NCI-H345 (cell line): ENCODE measurements at places on chromosomes 12 and 14.

DNA sequence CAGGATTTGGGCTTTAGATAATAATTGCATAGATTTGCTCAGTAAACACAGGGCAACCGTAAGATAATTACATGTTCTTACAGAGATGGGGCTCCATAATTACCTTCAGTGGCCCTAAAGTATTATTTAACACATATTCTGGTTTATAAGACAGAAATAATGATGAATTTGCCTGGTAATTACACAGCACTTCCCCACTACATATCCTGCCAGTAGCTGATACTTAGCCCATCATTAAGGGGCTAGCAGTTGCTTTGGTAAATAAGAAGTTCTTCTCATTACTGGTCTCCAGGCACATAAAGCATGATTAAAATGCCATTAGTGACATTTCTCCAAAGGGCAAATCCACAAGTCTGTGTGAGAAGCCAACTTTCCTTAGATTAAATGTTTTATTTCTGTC is 158.7 kb downstream of the NUAK1 start:
- DNase-seq, result no peak

GRCh38 chr12:41108032-41108431 is 80.1 kb upstream of the PDZRN4 start:
- no peak for DNase-seq

DNA sequence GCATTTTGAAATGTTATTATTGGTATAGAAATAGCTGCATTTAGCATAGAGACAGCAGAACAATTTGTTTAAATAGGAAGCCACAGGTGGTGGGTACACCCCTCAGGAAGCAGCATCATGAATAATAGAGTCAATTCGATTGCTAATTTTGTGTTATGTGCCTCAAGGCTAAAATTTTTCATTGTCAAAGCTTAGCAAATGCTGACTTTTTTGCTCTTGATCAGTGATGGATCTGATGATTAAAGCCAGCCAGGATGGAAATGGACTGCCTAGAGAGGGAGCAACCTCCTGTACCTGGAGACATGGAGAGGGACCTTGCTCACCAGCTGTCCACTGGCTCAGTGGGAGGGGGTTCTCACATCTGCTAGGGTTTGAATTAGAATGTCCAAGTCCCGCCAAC is 4.5 kb upstream of the KRT8 start:
- no peak for DNase-seq

DNA sequence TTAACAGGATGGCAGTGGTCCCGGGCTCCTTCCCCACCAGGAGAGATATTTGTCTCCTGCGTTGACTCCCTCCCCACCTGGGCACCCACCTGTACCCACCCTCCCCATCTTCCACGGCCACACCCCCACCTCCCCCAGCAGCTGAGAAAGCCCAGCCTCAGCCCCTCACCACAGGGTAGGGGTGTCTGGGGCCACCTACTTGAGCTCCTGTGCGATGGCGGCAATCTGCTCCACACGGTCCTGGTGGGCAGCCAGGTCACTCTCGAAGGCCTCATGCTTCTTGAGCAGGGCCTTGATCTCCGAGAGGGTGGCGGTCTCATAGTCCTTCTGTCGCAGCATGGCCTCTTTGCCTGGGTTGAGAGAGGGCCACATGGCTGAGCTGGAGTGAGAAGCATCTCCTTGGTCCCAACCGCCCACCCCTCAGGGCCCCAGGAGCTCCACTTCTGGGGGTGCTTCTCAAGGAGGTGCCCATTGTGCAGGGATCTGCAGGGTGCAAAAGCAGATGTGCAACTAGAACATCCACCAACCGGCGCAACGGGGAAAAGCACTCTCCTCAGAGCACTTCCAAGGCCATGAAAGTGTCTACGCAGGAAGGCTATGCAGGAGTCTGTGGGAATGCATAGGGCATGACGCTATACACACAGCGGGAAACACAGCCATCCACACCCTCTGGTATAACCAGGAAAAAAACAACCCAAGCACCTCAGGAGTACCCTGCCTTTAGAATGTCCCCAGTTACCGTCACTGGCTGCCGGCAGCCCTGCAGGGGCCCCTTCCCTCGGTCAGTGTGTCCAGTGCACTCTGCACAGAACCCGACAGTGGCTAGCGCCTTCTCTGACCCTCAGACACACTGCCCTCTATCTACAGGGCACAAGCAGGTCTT is 92.6 kb upstream of the ZFP36L1 start:
- DNase-seq, result no peak

DNA sequence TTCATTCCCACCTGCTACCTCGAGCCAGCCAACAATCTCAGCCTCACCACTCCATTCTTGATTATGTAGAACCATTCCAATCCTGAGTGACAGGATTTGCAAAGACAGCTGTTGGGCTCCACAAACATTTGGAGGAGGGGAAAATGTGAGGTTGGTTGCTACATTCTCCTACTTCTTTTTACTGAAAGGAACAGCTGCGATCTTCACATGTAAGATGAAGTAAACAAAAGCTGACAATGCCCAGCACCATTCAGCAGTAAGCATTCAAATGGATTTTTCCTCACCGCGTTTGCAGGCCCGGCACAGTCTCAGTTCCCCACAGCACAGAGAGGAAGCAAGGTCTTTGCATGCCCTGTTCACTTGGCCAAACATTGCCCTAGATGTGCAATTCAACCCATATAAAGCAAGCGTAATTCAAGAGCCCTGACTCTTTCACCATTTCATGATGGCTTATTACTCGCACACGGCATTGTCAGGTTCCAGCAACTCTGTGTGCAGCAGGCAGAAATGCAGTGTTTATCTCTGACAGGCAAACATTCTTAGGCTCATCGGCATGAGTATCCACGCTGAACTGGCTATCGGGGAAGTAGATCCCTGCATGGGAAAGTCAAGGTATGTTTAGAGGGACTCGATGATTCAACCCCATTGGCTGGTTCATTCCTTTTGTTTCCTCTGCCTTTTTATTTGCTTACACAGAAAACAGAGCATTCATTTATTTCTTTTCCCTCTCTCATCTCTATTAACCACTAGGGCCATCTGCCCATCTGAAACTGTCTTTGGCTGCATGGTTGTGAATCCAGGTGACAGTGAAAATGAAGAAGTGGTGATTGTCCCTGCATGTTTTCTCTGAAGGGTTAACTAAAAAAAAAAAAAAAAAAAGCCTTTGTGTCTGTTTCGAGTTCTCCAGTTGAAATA is 236.1 kb upstream of the PLEKHG7 start:
- peak; percentile 54 for DNase-seq

DNA sequence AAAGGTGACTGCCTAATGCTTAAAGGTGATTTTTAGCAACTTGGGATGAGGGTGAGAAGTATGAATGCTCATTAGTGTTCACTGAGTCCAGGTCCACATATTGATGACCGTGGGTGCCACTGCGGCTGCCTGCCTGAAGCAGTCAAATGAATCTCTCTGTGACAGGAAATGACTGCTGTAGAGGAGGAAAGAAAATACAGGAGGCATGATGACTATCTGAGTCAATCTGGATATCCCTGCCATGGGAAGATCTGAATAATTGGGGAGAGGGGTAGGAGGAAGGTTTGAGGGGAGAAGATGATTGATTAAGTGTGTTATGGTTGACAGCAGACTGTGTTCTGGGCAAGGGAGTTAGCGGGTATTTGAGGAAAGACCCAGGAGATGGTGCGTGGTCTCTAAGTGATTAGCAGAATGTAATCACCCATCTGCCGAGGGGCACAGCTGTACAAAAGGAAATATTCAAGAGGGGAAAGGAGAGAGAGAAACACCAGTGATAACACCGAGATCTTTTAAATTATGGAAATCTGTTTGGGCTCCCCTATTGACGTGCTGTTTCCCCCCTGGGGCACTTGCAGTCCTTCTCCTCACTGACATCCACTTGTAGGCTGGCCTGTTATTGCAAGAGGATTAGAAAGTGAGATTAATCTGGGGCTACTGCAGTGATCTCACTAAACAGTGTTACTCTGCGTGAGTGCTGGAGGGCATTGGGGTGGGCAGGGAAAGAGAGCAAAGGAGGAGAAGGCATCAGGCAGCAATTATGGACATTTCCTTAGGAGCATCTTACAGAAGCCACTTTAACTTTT is 97.7 kb downstream of the AKAP6 start:
- DNase-seq, result no peak

GRCh38 chr12:75725521-75726111 is 214.2 kb upstream of the KRR1 start:
- DNase-seq, result peak; percentile 28

DNA sequence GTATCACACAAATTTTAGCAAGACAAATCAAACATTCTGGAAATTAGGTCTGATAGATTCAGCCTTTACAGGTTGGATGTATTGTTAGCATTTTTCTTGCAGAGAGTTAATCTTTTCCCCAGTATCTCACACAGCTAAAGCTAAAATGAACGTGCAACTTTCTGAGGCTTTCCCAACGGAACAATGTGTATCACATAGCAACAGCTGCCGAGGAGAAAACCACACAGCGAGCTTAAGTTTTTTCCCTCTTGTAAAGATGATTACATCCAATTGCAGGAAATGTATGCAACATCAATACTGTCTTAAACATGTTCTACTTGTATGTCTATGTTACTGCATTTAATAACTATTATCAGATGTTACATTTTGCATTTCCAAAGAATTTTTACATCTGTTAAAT is 182.2 kb downstream of the CCDC59 start:
- peak; percentile 57 for DNase-seq

DNA sequence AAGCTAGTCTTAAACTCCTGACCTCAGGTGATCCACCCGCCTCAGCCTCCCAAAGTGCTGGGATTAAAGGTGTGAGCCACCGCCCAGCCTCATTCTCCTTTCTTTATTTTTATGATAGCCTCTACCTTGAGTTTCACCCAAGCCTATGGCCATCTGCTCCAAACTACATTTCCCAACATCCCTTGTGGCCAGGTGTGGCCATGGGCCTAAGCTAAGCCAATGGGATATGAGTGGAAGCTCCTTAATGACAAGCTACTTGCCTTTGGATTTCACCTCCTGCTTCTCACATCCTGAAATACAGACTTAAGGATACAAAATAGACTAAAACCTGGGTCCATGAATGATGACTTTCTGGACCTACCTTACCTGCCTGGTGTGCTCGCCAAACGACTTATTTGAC is 46.2 kb downstream of the DPF3 start:
- DNase-seq, result no peak

DNA sequence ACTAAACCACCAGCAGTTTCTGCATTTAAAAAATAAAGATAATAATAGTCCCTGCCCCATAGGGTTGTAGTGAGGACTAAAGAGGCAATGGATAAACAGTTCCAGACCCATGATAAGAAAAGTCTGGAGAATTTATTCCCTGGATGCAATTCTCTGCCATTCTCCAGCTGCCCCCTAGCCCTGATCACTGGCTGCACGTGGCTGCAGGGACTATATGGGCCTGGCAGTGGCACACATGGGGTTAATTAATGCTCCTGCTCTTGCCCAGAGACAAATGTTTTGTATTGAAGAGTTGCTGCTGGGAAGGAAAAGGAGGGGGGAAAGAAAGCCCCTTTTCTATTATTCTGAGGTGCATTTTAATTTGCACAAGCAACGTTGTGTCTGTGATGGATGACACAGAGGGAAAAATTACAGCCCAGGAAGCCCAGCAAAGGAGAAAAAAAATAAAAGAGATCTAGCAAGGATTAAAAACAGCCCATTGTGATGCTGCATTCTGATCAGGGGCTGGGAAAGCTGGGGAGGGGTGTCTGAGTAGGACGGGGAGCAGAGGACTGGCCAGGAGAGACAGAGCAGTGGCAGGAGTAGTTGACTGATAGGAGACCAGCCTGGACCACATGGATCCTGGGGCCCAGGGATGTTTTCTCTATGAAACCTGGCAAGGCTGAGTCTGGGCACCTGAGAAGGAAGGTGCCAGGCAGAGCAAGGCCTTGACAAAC is 149.3 kb downstream of the ESRRB start:
- no peak for DNase-seq

GRCh38 chr12:46387670-46388069 is 15.1 kb upstream of the SLC38A2 start:
- DNase-seq, result no peak

DNA sequence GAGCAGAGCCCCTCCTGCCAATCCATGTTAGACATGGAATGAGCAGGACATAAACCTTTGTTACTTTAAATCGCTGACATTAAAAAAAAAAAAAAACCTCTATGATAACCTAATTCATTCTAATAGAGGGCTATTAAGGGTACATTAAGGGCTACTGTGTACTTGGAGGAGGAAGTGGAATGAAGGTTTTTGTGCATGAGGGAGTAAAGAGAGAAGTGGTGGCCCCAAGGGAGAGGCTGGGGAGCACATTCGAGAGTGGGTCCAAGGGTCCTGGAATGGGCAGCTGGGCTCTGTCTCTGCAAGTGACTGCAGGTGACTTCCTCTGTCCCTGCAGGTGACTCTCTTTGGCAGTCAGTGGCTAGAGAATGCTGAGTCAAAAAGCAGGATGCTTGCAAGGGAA is 32.1 kb upstream of the PTGDR start:
- no peak for DNase-seq
